ENCODE measurements at places on chromosomes 1 and 21. TPM values are rescaled to one million over a fixed set of nuclear protein-coding genes. Genes with fewer than 3 reads are reported as not detected.

The BGLAP gene
- 7.4 TPM for total RNA-seq

The SMIM1 gene
- 3.2 TPM for total RNA-seq

The LCE1B gene
- total RNA-seq, result not detected

The CADM3 gene
- not detected for total RNA-seq

The RAB7B gene
- 0.24 TPM for total RNA-seq

The SLC45A1 gene
- total RNA-seq, result 1.3 TPM

The SLAMF7 gene
- total RNA-seq, result 2.4 TPM

The PALMD gene
- not detected for total RNA-seq

The KRTAP13-4 gene
- not detected for total RNA-seq

The CD5L gene
- total RNA-seq, result not detected

The SPRR2G gene
- not detected for total RNA-seq

The SOX13 gene
- 10.1 TPM for total RNA-seq

The B3GALT2 gene
- 0.46 TPM for total RNA-seq

The FAM43B gene
- total RNA-seq, result not detected

The OR13G1 gene
- total RNA-seq, result not detected

The PPFIA4 gene
- 3.0 TPM for total RNA-seq
